ENCODE measurements at places on chromosomes 4 and X. TPM values are rescaled to one million over a fixed set of nuclear protein-coding genes. Genes with fewer than 3 reads are reported as not detected.
A peak's percentile ranks its signal among the peaks of the same experiment; 100 is the strongest.

GRCh38 chr4:92100975-92101374 is 202.8 kb upstream of the GRID2 start:
- no peak for DNase-seq

GRCh38 chr4:40152637-40153036 is 44.2 kb upstream of the RHOH start:
- no peak for DNase-seq

DNA sequence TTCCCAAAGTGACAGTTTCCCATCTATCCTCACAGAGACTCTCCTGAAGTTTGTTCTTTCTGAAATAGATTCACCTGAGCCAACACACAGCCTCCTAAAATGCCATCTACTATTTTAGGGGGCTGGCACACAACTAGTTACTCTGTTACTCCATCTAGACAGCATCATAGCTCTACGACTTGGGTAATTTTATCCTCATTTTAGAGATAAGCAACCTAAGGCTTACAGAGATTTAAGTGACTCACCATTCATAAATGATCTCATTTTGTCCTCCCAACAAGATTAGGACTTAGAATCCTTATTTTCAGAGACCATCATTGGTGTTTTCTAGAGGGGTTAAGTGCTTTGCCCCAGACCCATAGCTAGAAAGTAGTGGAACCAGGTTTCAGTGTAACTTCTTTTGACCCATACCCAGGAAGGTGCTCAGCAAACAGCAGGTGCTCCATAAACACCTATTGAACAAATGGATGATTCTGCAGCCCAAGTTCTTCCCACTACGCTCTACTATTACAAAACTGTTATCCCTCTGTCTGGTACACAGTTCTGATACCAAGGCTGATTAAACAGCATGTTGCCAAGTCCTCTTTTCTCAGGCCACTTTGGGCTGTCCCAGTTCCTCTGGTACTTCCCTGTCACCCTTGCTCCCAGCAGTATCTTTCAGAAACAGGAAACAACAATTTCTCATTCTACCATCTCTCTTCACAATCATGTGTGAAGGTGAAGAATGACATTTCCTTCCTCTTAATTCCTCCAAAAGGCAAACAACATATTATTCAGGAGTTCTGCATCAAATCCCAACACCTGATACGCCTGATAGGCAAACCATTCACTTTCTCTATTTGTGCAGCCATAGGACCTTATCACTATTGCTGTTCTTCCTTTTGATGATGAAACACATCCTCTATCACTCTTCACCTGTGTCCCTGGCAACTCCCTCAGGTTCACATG is 304.7 kb upstream of the TAPT1 start:
- DNase-seq: peak; percentile 86

- DNase-seq: no peak
Measured at GRCh38 chr4:98838977-98839618, 89.8 kb downstream of the EIF4E start.

- DNase-seq: no peak
Measured at GRCh38 chr4:76155979-76156378, 7.8 kb upstream of the NUP54 start.

DNA sequence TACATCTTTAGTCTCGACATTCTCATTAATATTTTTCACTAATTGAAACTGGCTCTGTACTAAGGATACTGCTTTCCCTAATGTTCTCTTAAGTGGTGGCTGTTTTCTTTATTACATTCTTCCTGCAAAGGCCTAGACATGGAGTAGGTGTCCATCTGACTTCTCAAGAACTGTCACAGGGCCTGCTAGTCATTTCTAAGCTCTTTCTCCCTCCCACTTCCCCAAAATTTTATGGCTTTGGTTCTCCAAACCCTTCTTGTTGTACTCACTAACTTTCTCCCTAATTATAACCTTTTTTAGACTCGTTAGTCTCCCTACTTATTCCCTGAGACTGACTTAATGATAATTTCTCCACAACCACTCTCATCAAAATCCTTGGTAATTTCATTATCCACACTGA is 133.3 kb downstream of the SPOCK3 start:
- DNase-seq: no peak

DNA sequence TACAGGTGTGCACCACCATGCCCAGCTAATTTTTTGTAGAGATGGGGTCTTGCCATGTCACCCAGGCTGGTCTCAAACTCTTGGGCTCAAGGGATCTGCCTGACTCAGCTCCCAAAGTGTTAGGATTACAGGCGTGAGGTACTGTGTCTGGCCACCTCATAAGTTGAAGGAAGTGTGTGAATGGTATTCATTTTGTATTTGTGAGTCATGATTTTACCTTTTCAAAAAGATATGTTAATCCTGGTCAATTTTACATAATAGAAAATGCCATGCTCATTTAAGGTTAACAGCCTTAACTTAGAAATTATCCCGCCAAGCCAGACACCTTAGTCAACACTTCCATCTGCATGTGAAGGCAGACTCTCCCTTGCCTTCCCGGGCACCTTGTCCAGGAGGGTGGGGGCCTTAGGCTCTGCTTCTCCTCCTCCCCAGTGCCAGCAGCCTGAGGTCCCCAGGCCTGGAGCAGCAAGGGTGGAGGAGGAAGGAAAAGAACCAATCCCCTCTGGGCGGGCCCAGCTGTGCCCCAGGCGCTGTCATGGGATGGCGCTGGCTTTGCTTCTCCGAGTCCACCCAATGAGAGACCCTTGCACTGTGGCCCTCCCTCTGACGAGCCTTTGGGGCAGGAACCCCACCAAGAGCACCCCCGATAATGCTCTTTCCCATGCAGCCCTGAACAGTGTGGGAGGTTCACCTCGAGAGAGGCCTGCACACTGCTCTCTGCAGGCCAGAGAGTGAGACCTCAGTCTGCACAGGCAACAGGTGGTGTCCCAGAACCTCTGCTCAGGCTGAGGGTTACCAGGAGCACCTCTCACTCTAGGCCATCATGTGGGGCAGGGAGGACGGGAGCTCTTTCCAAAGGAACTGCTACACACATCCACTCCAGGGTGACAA is 37.3 kb downstream of the RNF212 start:
- DNase-seq: no peak

DNA sequence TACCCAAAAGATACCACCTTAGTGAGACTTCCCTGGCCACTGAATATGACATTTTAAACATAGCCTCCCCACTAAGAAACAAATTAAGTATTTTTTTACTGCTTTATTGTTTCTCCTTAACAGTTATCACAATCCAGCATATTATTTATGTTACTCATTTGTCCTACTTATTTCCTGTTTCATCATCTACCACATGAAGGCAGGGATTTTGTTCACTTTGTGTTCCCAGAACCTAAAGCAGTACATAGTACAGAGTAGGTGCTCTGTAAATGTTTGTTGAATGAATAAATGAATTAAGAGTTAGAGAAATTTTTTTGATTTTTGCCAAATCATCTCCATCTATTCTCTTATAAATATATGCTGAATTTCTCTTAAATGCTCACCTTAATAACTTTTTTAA is 318.4 kb upstream of the GIMD1 start:
- DNase-seq: no peak

GRCh38 chr4:42654631-42655268 is 2.2 kb downstream of the ATP8A1 start:
- DNase-seq: peak; percentile 81

- DNase-seq: no peak
Measured at GRCh38 chrX:80335062-80335830, 85.0 kb upstream of the TENT5D start.

The TLR3 gene
- total RNA-seq: 8.0 TPM

The EXOC1L gene
- total RNA-seq: not detected

The SSX2 gene
- total RNA-seq: not detected

The SSX4B gene
- not detected for total RNA-seq

The CXCL5 gene
- not detected for total RNA-seq
